Fibroblast of skin of scalp (primary cell): ENCODE measurements at places on chromosomes 5 and 9.

DNA sequence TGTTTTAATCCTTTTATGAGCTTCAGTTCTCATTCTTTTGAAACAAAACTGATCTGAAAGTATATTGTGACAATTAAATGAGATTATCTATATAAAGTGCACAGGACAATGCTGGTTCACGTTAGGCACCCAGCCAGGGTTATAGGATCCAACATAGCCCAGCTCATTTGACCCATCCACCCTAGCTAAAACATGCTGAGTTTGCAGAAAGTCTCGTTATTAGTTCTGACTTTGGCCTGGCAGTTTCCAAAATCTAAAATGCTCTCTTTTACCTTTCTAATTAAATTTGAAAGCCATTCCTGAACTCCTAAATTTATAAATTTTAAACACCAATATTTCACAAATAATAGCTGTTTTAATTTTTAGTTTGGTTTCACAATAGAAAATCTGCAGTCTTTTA is 131.9 kb upstream of the PTPRD start:
- DNase-seq = no peak

GRCh38 chr5:154620411-154620810 is 134.8 kb upstream of the LARP1 start:
- DNase-seq = no peak

DNA sequence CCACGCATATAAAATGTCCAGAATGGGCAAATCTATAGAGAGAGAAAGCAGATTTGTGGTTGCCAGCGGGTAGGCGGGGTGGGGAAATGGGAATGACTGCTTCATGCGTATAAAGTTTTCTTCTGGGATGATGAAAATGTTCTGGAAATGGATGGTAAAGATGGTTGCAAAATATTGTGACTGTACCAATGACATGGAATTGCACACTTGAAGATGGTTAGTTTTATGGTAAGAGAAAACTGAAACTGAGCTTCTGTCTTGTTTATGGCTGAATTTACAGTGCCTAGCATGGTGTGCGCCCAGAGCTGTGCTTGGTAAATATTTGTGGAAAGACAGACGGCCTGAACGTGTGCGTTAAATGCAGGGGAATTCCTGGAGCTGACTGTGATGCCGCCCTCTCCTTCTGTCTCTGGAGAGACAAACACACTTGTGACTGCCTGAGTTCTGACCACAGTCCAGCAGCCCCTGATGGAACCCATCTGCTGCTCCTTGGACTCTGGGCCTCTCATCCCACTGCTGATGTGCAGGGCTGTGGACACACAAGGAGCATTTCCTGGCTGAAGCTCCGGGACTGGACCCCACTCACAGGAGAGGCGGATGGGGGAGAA is 8.6 kb upstream of the PTGES start:
- peak; percentile 66 for DNase-seq

DNA sequence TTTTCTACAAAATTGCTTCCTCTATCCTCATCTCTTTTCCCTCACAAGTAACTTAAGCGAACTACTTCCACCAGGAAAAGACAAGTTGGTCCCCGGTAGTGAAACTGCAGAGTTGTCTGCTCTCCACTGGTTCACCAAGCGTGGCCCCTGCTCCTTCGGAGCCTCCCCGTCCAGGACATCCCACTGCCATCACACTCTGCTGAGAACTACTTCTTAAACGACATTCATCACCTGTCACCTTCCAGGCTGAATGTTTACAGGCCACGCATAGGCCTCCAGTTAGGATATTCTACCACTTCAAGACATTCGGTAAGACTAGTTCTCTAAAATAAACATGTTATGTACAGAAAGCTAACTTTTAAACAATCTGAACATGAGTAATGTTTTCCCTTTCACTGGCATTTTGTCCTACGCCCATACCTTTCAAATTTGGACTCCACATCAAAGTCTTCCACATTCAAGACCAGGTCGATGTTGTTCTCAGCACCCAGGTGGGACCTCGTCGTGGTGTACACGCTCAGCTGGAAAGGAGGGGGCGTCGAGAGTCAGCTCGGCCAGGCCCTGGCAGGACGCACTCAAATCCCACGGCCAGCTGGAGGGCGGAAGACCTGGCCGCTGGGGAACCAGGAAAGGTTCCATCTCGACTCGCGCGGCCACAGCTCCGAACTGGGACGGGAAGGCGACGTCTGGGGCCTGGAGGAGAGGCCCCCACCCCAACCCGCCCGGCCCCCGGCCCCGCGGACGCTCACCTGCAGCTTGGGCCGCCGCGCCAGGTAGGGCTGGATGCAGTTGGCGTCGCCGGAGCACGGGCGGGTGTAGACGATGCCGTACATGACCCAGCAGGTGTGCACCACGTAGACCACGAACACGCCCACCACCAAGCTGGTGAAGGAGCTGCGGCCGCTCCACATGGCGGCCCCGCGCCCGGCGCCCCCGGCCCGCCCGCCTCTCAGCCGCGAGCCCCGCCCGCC is 683 bp downstream of the CLPTM1L start:
- DNase-seq = no peak

DNA sequence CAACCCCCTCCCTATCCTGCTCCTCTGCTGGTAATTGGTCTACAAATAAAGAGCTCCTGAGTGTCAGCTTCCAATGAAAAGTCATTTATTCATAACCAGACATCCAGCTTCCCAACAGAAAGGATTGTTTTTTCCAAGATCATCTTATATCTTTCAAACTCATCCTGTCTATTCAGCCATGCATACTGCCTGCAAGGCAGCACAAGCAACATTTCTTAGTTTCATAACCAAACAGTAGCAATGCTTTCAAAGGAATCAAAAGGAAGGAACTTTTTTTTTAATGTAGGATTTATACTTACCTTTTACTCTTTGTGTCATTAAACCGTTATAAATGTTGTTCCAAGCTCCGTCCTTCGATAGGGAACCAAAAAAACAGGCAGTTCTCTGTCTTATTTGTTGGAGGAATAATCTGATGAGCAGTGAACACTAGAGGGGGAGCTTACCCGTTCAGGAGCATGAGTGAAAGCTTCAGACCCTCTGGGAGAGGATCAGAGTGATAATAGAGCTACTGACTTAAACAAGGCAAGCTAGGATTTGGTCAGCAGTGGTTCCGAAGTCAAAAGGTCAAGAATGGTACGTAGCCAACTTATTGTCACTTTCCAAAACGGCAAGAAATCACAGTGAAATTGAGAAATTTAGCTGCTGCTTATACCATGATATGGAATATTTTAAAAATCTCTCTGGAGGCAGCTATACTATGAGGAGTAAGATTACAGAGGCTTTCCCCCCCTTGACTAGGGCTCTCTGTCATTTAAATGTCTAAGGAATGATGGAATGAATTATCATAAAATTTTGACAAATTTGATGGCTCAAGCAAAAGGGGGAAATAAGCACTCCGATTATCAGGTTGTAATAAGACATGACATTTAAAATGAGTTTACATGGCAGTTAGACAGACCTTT is 892.9 kb downstream of the NR2F1-AS1 start:
- peak; percentile 71 for DNase-seq

DNA sequence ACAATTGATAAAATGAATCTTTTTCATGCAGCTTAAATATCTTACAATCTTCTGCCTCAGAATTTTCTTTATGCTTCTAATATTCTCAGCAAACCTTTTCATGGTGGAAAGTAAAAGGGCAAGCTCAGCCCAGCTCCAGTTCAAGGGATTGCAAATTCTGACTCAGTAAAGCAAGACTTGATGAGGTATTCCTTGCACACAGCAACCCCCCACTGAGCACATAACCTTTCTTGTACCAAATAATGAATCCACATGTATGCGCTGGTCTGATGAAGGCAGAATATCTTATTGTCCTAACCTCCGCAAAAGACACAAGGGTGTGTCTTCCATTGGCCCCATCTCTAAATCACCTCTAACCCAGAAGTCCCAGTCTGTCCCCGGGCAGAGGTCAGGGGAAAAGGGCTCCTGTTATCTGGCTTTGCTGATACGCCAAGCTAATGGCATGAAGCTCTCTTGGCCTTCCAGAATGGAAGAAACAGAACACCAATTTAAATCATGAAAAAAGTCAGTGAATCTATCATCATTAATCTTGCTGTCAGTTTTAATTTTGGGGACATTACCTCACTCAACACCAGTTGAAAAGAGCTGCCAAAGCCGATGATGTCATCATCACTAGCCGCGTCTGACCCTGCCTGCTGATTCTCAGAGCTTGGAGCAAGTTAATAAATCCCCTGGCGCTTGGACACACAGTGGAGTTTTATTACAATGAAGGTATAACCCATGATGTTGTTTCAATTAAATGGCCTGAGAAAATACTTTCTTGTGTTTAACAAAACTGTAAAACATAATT is 592.5 kb upstream of the CLINT1 start:
- DNase-seq = peak; percentile 82

DNA sequence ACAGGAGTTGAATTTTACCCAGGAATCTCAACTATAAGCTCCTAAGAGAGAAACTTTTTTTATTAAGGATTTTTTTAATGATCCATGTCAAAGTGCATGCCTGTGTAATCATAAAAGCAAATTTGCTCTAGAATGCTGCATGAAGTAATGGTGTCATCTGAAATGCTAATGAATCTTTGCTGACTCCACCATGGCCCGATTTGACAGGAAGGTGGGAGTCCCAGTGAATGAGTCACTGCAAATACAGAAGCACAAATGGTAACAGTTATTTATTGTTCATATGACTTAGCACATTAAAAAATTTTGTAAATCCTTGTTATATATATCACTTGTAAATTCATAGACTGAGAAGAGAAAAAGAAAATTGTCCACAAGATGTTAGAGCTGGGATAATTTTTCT is 341.3 kb downstream of the RASEF start:
- no peak for DNase-seq

DNA sequence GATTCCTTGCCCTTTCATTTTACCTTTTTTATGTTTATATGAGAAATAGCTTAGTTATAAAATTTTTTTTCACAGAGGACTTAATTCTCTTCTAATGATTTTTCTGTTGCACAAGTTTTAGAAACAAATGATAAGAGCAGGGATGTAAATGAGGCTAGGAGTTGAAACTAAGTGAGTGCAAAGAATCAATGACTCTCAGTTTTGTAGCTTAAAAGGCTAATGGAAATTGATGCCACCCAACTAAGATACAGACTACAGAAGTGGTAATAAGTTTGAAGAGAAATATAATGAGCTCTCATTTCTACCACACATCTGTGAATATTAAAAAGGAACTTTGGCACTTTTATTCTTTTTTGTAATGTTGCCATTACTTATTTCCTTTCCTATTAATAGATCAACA is 105.1 kb downstream of the LURAP1L start:
- DNase-seq = no peak

- DNase-seq = no peak
These were observed 138.1 kb downstream of the ADAMTS12 start for GRCh38 chr5:33753704-33754103.

DNA sequence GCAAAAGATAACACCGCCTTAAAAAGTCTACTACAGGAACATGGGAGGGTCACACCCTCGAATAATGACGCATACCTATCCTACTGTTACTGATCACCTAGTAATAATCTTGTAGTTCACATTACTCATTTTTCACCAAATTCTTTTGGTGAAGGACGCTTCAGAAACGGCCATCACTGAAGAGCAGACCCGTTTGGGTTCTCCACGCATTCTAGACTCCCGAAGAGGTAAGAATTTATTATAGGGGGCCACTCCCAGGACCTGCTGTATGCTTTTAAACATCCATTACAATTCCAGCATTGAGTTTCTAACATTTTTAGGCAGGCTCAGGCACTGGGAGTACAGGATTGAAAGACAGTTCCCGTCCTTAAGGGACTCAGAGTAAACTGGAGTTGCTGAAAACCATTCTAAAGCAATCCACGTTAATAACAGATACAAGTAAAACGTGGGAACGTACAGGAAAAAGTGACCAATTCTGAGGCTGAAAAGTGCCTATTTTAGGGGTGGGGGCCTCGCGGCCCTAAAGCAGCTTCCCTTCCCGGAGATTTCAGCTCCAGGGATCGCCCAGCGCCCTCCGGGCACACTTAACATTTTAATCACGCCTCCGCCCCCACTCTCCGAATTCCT is at the start of gene FER:
FER (plus strand) TSS at position 124 of the 627 bp plus-strand sequence. CDS start 50,286 bp downstream, outside the sequence.
- DNase-seq = peak; percentile 59

DNA sequence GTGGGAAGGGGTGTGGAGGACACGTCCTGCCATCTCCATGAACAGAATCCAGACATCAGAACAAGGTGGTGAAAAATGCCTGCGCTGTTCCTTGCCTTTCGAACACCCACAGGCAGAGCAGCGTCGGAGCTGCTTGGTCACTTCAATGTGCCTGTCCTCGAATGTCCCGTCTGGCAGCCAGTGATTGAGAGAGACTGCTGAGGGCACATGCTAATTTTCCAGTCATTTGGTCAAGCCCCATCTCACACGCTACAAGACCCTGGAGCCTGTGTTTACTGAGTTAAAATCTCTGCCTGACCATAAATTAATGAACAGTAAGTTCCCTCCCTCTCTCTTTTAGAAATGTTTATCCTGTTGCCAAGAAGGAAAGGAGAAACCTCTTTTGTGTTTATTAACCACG is 149.3 kb downstream of the NTRK2 start:
- DNase-seq = no peak

- DNase-seq = no peak
These were observed 114.0 kb downstream of the KCNIP1 start for GRCh38 chr5:170617533-170618490.

DNA sequence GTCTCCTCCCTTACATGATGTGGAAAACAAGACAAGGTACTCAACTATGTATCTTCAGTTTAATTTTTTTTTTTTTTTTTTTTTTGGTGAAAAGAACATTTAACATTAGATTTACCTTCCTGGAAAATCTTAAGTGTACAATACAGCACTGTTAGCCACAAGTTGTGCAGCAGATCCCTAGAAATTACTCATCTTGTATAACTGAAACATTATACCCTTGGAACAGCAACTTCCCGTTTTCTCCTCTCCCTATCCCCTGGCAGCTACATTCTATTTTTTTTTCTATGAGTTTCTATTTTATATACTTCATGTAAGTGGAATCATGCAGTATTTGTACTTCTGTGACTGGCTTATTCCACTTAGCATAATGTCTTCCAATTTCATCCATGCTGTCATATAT is 421.9 kb upstream of the FTMT start:
- DNase-seq = no peak

DNA sequence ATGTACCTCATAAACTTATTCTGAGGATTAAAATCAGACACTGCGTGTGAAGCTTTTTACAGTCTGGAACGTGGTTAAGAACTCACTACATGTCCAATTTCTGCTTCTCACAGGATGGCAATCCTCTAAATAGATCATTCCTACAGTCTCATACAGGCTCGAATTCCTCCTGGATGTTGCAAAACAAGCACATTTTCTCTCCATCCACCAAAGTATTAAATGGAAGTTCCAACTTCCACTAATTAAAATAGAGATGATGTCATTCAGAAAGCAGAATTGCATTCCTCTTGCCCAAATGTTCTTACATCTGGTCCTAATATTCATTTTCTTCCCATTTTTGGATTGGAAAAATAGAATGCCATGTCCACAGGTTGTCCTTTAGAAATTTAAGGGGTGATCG is 145.5 kb upstream of the PCA3 start:
- peak; percentile 91 for DNase-seq

GRCh38 chr5:52796516-52797103 is 8.9 kb downstream of the ITGA1 start:
- DNase-seq = no peak

DNA sequence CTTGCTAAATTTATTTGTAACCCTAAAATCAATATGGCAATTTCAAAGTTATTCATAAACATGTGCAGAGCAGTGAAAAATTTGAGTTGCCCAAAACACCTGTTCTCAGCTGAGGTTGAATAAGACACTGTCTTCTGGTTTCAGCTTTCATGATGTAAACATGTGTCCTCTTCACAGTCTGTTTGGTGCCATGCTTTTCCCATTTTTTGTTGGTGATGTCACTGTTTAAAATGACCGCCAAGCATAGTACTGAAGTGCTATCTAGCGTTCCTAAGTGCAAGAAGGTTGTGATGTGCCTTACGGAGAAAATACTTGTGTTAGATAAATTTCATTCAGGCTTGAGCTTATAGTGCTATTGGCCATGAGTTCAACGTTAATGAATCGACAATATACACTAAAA is 580.8 kb downstream of the ACTL7B start:
- DNase-seq = no peak
